Kidney capillary endothelial cell (primary cell): ENCODE measurements at places on chromosomes 4 and X.

DNA sequence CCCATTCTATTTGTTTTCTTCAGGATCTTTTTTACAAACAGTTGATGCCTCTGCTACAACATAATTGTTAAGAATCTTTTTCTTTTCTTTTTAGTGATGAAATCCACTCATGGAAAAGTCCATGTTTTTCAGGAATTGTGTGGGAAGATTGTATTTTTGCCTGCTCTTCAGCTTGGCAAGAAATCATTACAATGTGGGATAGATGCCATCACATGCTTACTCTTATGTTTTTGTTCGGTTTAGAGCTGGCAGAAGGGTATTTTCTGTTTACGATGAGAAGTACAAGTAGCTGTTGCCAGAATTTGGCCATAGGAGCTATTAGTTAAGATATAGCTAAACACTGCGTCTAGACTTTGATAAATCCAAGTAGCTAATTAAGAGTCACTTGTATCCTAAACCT is 2585.3 kb downstream of the ARAP2 start:
- DNase-seq, result no peak

DNA sequence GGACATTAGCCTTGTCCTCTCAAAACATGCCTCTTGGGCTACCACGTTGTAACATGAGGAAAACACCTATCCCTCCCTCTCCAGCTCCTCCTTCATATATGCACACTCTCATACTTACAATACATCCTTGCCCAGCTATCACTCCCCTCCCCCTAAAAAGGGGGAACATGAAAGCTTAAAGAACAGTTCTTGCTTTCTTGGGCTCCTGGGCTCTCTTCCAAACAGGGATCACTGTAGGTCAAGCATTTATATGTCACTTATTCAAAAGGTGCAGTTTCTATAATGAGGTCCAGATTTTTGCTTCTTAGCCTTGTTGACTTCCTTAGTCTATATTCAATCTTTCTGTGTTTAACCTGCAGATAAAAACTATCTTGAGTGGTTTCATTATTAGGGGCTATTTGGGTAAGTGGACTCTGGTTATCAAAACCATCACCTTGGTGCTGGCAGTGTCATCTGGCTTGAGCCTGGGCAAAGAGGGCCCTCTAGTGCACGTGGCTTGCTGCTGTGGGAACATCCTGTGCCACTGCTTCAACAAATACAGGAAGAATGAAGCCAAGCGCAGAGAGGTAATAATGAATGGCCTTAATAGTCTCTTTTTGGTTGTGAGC is 119.4 kb downstream of the AKAP4 start:
- peak; percentile 10 for DNase-seq

DNA sequence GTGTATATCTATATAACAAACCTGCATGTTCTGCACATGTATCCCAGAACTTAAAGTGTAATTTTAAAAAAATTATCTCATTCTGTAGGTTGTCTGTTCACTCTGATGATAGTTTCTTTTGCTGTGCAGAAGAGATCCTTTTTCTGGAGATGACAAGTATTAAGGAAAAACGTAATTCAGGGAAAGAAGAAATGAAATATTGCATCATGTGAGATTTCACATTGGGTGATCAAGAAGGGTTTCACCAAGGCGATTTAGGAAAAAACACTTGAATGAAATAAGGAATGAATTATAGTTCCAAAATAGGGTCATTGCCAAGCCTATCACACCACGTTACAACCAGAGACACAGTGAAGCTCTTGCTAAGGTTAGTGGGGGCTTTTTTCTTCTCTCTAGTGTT is 227.9 kb downstream of the HNRNPD start:
- DNase-seq, result no peak

- no peak for DNase-seq
Observed at GRCh38 chr4:95839891-95840290, at the start of gene PDHA2. Gene PDHA2, plus strand, starts transcription at chr4:95840093. Its CDS starts 58 bp downstream, at chr4:95840151.

DNA sequence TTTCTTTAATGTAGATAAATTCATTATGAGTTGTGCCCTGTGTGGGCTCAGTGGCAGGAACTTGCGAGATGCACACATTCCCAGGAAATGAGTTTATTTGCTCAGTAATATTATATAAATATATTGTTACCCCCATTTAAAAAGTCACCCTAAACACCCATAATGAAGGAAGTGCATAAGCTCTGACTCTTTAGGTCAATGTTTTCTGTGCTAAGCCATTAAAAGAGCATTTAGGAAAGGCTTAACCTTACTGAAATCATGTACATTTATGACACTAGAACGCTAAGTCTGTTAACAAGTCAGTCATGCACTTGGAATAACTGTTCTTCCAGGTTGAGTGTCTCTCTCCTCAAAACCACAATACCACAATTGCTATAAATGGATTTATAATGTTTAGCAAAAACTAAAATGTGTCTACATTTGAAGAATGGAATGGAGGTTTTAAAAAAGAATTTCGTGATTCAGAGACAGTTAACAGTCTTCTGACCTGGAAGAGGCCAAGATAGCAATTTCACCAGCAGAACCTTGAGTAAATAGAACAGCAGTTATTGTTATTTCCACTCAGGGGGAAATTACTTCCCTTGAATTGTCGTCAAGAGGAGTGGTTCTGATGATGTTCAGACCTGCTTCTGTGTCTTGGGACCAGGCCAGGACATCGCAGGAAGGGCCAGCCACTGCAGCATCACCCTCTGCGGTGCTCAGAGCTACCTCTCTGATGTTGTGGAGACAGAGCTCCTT is 91.1 kb upstream of the VEGFC start:
- no peak for DNase-seq

DNA sequence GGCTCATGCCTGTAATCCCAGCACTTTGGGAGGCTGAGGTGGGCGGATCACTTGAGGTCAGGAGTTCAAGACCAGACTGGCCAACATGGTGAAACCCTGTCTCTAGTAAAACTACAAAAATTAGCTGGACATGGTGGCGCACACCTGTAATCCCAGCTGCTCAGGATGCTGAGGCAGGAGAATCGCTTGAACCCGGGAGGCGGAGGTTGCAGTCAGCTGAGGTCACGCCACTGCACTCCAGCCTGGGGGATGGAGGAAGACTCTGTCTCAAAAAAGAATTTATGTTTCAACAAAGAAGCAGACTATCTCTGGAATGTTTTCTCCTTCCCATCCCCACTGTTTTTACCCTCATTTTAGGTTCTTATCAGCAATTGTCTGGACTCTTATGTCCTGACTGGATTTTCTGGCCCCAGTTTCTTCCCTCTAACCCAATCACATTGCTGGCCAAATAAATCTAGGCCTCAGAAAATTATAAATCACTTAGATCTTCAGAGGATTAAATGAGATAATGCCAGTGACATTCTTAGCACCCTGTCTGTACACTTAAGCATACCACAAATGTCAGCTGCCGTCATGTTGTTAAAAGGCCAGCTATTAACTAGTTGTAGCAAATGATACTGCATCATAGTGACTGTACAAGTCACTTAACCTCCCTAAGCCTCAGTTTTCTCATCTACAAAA is 44.9 kb upstream of the PRSS48 start:
- no peak for DNase-seq

DNA sequence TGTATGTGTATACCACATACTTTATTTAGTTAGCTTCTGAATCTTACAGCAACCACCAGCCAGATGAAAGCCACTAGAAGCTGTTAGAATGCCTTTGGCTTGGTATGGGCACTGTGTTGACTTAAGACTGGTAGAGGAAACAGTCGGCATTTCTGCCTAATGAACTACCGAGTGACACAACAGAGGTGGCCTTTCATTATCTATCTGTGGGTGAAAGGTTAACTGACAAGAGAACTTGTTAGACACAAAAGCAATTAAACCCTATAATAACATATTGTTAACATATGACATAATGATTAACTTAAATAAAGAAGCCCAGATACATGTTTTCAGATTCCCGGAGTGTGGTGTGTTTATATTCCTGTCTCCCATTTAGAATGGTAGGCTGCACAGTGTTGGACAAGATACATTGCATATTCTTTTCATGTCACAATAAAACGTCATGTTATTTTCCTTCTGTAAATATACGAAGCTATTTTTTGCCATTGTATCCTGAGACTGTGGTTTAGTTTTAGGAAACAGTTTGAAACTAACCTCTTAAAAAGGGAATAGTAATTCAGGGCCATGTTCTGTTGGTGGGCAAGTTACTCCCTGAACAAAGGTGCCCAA is 181.5 kb downstream of the SLIT2 start:
- DNase-seq, result no peak

DNA sequence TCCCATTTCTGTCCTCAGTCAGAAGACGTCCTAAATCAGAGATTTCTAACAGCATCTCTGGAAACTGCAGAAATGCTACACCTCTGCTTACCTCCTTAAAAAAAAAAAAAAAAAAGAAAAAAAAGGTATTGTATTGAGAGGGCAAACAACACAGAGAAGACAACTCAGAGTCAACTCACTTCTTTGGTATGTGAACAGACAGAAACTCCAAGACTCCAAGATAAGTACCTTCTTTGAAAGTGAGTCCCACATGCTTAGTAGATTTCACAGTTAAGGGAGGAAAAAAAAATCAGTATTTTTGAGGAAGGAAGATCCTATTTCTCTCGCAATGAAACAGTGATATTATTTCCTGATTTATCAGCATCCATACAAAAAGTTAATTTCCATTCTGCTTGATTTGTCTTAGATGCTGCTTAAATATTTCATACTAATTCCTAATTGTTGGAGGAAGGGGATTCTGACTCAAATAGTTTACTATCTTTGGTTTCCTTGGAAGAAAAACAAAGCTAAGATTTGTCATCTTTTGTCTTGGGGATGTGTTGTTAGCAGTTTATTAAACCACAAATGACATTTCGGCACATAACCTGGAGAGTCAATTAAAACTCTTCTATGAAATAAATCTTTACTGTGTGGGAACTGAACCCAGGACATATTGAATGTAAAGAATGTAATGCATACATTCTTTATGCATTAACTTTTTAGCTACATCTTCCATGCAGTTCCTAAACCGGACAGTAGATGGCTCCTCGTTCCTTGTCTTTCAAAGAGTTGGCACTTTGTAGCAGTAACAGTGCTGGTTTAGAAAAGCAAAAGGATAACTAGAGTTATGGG is 4.7 kb downstream of the RASGEF1B start:
- peak; percentile 76 for DNase-seq

GRCh38 chr4:111854494-111855087 is 290.7 kb upstream of the FAM241A start:
- DNase-seq, result peak; percentile 46

DNA sequence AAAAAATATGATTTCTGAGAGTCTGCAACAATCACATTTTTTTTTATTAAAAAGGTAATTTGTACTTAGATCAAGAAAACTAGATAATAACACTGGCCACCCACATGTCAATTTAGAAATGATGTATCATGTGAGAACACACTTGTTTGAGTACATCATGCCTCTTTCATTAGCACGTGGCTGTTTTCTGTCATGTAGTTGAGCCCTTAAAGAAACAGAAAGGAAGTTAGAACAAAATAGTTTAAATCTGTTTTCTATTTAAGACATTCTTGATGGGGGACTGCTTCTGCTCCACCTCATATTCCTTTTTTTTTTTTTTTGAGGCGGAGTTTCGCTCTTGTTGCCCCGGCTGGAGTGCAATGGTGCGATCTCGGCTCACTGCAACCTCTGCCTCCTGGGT is 207.5 kb downstream of the NSUN7 start:
- DNase-seq, result no peak

DNA sequence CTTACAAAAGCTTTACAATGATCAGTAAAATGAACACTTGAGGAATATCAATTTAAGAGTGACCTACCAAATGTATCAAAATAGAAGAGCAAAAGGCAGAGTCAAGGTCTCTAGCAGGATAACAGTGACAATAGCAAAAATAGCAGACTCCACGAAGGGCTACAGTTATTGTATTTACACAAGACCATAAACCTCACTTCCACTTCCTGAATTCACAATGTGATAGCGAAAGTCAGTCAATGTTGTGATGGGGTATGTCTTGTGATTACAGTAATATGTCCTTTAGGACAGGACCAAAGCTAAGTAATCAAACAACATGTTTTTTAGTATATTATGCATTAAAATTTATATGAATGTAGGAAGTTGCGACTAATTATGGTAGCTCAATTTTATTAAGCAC is 139.6 kb downstream of the IQCM start:
- DNase-seq, result no peak

DNA sequence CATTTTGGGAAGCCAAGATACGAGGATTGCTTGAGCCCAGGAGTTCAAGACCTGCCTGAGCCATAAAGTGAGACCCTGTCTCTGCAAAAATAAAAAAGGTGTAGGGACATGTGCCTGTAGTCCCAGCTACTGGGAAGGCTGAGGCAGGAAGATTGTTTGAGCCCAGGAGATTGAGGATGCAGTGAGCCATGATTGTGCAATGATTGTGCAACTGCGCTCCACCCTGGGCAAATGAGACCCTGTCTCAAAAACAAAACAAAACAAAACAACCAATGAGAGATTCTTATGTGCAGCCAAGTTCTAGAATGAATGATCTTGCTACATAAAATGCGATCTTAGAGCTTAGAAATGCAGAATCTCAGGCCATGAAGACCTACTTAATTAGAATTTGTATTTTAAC is 22.5 kb downstream of the SLC9B2 start:
- DNase-seq, result no peak

GRCh38 chr4:181848357-181848756 is 394.8 kb upstream of the TENM3 start:
- no peak for DNase-seq

DNA sequence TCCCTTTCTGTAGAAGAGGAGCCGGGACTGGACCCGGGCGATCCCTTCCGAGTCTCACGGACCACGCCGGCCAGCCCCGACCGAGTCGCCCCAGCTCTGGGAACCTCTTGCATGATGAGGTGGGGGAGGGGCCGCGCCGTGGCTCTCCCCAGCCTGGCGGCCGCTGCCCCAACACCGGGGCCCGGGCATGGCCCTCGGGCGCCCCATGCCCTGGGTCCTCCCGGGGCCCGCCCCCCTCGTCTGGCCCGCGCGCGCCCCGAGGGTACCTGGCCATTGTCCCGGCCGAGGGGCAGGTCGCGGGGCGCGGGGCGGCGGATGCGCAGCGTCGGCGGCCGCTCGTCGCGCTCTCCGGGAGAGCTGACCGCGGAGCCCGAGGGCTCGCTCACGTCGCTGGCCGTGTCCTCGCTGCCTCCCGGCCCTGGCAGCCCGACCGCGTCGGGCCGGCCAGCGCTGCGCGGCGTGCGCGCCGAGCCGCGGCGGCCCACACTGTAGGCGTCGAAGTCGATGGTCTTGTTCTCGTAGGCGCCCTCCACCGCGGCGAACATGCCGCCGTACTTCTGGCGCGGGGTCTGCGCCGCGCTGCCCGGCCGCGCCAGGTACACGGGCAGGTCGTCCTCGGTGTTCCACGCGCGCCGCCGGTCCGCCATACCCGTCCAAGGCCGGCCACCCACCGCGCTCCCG is 423 bp downstream of the CRMP1 start:
- no peak for DNase-seq

DNA sequence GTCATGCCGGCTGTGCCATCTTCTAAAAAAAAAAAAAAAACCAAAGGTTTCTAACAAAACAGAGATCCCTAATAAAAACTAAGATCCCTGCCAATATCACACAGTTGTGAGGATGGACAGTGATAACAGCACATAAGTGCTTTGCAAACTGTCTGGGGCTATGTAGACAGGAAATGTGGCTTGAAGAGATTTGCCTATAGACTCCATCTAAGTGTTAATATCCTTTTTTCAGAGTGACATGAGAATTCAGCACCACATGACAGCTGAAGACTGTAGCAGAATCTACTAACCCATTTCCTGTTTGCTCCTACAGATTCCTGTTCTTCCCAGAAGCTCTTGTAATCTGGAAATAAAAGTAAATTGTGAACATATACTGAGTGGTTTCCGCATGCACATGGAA is 215.4 kb downstream of the KDR start:
- DNase-seq, result no peak

- DNase-seq, result no peak
Observed at GRCh38 chr4:182213004-182213403, 30.2 kb upstream of the TENM3 start.
